ENCODE measurements at places on chromosomes 6 and 20.

DNA sequence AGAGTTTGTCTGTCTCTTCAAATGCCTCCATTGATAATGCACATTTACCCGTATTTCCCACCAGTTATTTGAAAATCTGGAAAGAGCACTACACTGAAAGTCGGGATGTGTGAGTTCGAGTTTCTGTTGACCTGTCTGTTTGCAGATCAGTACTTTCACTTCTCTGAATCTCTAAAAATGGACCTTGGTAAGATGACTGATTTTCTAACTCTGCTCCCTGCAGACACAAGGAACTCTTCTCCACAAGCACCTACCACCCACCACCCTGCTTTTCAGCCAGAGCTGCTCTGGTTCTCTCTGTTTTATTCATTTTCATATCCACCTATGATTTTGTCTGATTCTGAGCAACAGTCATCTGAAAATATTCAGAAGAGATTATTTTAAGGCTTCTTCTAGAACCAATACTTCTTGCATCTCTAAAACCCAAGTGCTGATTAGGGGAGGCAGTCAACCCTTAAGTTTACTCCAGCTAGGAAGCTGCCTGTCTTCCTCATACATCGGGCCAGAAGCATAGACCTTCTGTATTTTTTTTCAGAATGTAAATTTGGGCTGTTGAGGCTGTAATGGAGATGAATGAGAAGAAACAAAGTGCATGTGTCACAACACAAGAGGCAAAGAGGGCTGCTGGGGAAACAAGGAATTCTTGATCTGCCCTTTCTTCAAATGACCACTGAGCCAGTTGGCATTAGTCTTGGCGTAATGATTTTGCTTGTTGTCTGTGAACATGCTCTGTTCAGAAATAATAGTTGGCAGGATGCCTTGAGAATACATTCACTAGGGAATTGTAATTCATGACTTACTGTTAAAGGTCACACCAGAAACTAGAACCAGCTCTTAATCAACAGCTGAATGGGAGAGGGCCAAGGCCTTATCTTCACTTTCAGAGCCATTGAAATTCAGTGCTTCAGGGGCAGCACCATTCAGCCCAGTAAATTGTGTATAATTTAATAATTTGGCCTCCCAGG is 85.4 kb upstream of the MYLIP start:
- no peak for DNase-seq

DNA sequence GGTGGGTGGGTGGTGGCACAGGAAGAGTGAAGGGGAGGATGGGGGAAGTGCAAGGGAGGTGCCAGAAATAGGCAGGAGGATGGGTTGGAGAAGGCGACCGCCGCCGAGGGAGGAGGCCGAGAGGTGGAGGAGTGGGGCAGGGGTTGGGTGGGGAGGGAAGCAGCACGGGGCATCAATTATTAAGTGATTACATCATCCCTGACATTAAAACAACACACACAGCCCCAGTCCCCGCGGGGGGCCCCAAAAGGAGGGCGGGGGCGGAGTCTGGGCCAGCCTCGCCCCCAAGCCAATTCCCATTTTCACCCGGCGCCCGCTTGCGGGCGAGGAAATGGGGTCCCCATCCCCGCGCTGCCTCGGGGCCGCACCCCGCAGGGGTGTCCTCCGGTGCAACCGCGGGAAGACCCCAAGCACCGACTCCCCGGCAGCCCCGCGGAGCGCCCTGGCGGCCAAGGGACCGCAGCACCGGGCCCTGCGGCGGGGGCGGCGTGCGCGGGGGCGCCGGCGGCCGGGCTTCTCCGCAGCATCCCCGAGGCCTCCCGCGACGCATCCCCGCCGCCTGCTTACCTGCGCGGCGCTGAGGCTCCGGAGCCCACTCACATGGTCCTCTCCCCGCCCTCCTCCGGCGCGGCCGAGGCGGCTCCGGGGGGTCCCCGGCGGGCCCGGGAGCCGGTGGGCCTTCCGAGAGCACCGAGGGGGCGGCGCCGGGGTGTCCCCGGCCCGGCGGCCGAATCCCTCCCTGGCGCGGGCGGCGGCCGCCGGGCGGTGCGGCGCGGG is 663 bp downstream of the FYN start:
- no peak for DNase-seq

DNA sequence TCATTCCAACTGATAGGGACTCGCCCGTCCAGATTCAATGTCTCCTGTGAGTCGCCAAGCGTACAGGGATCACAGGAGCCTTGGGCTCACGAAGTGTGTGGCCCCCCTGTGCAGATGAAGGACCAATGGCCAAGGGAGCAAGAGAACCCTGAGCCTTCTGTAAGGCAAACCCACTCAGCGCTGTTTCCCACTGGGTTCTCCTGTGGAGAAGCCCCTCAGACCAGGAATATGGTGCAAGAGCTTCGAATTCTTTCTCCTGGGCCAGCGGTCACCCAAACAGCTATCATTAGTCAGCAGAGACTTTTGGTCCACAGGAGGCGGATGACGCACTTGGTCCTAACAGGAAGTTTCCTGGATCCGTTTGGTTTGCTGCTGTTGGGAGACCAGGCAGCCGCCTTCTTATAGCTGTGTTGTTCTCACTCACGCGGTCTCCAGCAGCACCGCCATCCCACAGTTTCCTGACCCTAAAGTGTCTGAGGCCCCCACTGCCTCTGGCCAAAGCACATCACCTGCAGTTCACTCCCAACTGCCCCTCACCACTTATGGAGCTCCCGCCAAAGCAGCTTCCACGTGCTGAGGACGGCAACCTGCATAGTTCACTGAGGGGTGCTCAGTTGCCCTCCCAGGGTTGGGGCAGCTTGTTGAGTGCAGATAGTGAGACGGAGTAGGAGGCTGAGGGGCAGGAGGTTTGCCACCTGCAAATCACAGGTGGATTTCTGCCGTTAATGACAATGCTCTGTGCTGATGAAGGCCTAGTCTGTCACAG is 268.6 kb downstream of the ERMARD start:
- DNase-seq = no peak

GRCh38 chr6:122389704-122390372 is 9.6 kb upstream of the HSF2 start:
- no peak for DNase-seq

- DNase-seq = peak; percentile 15
Measured at GRCh38 chr20:41279546-41280225, 37.8 kb downstream of the ZHX3 start.

- no peak for DNase-seq
Measured at GRCh38 chr6:168116975-168117899, 38.2 kb upstream of the FRMD1 start.

DNA sequence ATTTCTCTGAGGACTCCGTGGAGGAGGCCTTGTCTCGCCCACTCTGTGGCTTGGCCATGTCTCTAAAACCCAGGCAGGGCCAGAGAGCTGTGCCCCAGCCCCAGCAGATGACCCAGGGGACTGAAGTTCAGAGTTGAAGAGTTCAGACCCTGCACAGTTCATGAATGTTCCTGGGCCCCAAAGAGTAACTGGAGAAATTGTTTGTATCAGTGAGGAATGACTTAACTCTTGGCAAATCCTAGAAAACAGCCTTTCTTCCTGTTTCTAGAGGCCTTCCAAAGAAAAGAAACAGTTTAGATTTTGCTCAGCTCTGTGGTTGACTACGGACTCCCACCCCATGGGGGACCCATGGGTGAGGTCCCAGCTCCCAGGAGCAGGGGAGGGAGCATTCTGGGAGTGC is 62.1 kb upstream of the EYA2 start:
- no peak for DNase-seq

- no peak for DNase-seq
Measured at GRCh38 chr6:159086033-159086618, 41.3 kb upstream of the TAGAP start.

- no peak for DNase-seq
Measured at GRCh38 chr6:98124171-98124570, 710.2 kb upstream of the POU3F2 start.

DNA sequence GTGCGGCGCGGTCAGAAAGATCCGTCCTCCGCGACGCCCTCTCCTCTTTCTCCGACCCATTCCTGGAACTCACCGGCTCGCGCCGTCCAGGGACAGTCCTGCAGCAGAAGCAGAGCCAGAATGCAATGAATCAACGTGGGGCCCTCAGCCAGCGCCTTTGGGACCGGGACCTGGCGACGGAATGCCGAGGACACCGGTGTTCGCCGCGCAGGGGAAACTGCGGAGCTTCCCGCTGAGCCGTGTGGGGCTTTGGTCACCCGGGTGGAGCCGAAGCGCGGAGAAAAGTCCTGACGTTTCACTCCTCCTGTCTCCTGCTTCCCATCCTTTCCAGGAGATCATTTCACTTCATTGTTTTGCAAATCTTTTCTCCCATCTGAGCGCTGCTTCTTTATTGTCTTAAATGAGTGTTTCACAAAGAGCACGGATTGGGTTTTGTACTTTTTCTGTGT is 26.5 kb downstream of the ULBP1 start:
- DNase-seq = no peak

- DNase-seq = no peak
Measured at GRCh38 chr20:63635431-63636141, 8.7 kb upstream of the GMEB2 start.

DNA sequence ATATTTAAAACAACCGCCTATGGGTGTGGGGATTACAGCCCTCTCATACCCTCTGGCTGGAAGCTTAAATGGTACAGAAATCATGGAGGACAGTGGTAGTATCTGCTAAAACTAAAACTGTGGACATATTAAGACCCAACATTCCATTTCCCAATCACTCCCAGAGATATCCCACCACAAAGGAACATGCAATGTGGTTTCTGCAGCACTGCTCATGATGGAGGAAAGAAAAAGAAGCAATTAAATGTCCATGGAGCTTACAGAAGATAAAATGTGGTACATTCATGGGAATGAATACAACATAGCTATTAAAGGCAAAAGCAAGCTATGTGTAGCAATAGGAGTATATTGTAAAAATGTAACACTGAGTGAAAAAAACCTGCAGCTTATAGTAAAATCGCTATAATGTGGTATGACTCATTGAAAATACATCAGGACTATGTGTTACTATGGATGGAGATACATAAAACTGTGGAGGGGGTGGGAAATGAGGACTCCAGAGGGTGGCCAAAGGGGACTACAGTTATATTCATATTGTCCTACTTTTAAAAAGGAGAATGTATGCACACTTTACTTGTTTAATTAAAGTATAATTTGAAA is 22.9 kb upstream of the NNAT start:
- DNase-seq = no peak

DNA sequence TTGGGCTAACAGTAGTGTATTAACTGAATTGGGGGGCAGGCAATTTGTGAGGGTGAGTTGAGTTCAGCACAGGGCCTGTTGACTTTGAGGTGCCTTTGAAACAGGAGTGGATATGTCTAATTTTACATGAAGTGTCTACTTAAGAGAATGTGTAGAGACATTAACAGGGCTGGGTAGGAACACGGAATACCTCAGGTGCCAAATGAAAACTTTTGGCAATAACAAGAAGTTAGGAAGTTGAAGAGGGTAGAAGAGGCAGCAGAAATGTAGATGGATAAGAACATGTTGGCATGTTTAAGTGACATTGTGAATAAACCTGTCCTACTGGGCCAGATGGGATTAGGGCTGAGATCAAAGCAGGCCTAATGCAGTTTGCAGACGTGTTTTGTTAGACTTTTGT is 117.0 kb downstream of the SLC16A10 start:
- no peak for DNase-seq

DNA sequence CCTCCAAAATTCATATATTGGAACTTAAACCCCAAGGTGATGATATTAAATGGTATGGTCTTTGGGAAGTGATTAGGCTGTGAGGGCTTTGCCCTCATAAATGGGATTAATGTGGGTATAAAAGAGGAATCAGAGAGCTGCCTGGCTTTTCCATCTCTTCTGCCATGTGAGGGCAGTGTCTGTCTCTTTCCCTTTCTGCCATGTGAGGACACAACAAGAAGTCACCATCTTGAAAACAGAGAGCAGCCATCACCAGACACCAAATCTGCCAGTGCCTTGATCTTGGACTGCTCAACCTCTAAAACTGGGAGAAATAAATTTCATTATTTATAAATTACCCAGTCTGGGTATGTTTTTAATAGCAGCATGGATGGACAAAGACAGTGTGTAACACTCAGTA is 263.0 kb downstream of the PAX1 start:
- DNase-seq = no peak

DNA sequence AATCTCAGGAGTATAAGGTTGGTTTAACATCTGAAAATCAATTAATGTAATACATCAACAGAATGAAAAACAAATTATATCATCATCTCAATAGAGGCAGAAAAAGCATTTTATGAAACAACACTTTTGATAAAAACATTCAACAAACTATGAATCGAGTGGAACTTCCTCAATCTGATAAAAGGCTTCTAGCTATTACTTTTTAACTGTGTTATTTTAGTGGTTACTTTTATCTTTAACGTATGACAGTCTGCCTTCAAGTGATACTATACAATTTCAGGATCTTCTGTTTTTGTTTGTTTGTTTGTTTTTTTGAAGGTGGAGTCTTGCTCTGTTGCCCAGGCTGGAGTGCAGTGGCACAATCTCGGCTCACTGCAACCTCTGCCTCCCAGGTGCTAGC is 73.7 kb downstream of the ZFAND3 start:
- no peak for DNase-seq

GRCh38 chr6:88855541-88856147 is 107.8 kb downstream of the RNGTT start:
- DNase-seq = no peak

GRCh38 chr20:64121586-64121985 is 14.2 kb upstream of the NPBWR2 start:
- no peak for DNase-seq

GRCh38 chr20:21391185-21391971 is 5.9 kb downstream of the NKX2-4 start:
- DNase-seq = no peak

- DNase-seq = no peak
Measured at GRCh38 chr6:39051399-39052122, 3.0 kb downstream of the GLP1R start.

- DNase-seq = no peak
Measured at GRCh38 chr6:135504734-135505133, 7.2 kb upstream of the AHI1 start.

GRCh38 chr6:147787417-147787816 is 278.9 kb downstream of the SAMD5 start:
- DNase-seq = no peak

- no peak for DNase-seq
Measured at GRCh38 chr6:110938171-110938570, 20.3 kb upstream of the GTF3C6 start.

- no peak for DNase-seq
Measured at GRCh38 chr20:52978851-52979250, 6.7 kb downstream of the TSHZ2 start.

DNA sequence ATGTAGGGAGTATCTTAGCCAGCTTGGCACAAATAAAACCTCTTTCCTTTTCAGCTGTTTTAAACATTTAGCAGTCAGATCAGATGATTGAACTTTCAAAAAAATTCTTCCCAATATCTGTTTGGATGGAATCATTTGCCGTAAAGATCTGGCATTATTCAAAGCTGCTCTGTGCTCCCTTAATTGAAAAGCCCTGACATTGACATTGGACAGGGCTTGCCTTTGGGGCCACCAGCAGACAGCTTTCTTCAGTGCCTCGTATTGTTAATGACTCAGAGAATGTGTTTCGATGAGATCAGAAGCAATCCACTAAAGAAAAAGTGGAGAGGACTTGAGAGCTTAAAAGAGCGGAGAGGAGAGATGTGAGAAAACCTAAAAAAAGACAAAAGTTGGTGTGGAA is 343.5 kb downstream of the NRN1 start:
- no peak for DNase-seq

GRCh38 chr6:43143235-43144128 is 27.6 kb upstream of the SRF start:
- peak; percentile 53 for DNase-seq

GRCh38 chr6:37244430-37245310 is 12.9 kb upstream of the TBC1D22B start:
- DNase-seq = no peak

GRCh38 chr20:57020364-57020763 is 246.1 kb downstream of the BMP7 start:
- no peak for DNase-seq

Measured in MM.1S (cell line).